ENCODE measurements at places on chromosomes 3 and 15.

- DNase-seq: no peak
Measured at GRCh38 chr3:55174747-55175146, 246.9 kb upstream of the LRTM1 start.

DNA sequence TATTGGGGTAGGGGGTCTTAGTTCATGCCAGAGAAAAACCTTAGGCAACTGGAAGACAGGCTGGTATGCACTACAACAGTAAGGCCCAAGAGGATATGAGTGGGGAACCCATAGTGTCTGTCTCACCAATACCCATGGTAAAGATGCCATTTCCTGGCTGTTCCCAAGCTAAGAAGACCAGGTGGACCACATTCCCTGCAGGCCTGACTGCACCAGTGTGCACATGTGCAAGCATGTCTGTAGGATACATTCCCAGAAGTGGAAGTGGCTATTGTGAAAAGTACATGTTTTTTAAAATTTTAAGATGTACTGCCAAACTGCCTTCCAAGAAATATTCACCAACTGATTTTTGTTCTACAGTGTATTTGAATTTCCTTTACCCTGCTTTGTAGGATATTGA is 207.3 kb upstream of the CTNNB1 start:
- no peak for DNase-seq

DNA sequence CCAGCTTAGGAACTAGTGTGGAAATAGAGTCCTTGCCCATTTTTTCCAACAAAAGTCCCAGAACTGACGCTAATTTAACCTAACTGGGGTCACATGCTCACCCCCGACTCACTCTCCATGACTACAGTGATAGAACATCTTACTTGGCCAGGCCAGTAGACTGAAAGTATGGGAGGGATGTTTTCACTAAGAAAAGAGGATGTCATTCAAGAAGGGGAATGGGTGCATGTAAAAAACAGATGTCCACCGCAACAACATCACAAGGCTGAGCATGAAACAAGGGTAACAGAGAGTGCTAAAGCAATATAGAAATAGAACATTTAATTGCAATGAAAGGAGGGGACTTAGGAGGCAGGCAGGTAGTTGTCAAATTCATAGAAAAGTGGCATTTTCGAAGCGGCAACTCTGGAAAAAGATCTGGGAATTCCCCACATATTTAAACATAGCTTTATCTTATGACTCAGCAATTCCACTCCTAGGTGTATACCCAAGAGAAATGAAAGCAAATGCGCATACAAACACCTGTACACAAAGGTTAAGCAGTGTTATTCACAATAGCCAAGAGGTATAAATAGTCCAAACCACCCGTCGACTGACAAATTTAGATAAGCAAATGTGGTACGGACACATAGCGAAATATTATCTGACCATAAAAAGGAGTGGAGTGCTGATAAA is 41.1 kb upstream of the UBE2E2 start:
- no peak for DNase-seq

- DNase-seq: no peak
Measured at GRCh38 chr15:89513284-89513683, 16.9 kb upstream of the RHCG start.

DNA sequence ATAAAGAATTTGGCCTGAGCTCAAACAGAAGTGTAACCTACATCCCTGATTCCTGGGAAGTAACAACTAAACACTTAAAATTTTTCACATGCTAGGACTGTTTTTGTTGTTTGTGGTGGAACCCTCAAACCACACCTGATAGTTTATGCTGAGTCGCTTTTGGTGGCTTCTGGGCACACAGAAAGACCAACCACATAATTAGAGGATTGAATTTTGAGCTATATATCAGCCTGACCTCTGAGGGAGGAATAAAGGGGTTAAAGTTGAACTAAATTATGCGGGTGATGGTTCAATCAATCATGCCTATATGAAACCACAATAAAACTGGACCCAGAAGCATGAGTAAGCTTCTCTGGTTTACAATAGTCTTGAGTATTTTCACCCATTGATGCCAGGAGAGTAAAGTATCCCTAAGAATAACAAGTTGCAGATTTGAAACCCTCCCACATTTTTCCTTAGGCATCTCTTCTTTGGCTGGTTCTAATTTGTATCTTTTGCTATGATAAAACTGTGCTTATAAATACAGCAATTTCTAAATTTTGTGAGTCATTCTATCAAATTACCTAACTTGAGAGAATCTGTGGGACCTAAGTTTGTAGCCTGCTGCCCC is 1304.5 kb upstream of the GBE1 start:
- DNase-seq: no peak

DNA sequence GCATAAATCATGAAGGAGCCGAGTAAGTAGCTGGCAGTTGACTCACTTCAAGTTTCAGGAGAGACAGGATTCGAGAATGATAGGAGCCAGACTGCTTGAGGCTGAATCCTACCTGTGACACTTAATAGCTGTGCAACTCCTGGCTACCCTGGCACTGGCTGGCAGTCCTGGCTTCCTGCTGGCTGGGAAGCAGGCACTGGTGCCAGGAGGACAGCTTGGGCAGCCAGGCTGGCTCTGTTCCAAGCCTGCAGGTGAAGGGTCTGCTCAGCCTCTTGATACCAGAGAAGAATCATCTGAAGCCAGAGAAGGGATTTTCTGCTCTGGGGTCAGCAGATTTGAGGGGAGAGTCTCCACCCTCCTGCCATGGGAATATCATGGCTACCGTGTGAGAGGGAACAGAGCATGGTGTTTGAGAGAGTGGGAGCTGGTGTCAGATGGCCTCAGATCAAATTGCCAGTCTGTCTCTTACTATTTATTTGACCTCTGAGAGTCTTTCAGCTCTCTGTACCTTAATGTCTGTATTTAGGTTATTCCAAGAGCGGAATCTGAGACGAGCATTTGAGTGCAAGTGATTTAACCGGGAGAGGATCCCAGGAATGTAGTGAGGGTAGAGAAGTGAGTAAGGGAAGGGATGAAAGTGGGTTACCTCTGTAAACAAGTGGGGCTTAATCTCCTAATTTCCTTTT is 4.4 kb upstream of the XIRP1 start:
- DNase-seq: peak; percentile 58
